ENCODE measurements at places on chromosomes 7 and 10.

DNA sequence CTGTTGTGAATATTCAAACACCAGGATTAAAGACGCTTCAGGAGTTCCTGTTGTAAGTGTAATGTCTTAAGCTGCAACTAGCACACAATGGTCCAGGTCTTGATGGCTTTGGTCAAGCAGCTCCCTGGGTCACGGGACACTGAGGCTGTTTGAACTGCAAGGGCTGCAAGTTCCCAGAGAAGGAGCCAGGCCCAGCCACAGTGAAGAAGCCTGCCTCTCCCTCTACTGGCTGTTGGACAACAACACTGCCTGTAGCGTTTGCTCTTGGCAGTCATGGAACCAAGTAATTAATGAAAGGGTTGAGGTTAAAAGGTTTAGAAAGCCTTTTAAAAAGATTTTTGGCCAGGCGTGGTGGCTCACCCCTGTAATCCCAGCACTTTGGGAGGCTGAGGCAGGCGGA lies 31.9 kb upstream of the GUSB start:
- DNase-seq = no peak

GRCh38 chr7:150379441-150380379 lies 580 bp downstream of the ZNF775 start:
- DNase-seq = no peak

DNA sequence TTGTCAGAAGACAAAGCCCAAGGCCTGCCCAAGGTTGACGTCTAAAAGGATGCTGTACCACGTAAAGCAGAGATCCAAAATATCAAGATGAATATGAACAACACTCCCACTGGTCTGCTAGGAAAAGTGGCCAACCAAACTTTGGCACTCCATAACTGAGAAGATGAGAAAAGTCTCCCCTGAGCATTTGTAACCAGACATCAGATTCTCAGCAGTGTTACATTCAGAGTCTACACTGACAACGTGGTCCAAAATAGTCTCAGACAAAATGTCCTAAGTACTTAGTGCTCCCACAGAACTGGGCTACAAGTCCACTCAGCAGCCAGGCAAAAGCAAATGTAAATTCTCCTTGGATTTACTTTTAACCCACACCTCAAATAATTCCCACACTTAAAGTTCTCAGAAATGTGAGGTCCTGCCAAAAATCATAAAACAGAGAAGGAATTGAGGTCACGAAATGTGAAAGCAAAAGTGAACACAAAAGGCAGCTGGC lies 185.1 kb upstream of the NOBOX start:
- no peak for DNase-seq

- DNase-seq = no peak
These were observed 79.5 kb downstream of the NEBL start for GRCh38 chr10:20817646-20818045.

- DNase-seq = no peak
These were observed 22.3 kb upstream of the ARHGAP22 start for GRCh38 chr10:48626986-48627731.

DNA sequence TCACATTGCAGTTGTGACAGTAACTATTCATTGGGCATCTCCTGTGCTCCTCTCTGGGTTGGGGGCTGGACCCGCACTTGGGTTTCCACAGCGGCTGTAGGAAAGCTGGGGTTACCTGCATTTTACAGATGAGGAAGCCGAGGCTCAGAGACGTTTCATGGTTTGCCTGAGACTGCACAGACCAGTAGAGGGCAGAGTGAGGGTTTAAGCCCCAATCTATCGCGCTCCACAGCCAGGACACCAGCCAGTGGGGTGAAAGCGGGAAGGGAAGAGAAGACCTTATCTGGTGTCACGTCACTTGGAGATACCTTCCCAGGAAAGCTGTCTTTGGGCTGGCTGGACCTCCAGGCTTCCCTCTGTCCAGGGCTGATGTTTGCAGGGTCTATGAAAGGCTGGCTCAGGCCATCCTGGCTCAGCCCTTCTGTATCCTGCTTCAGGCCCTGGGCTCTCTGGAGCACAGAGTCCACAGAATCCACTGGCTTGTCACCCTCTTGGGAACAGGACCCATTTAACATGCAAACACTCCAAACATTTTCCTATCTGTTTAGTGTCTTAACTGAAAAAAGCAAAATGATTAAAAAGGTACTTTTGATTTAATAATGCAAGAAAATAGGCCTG lies 167.7 kb downstream of the EMX2 start:
- DNase-seq = no peak

- peak; percentile 38 for DNase-seq
These were observed 48.3 kb upstream of the FAM171A1 start for GRCh38 chr10:15419279-15419874.

- no peak for DNase-seq
These were observed 244.1 kb downstream of the PTEN start for GRCh38 chr10:88107296-88108097.

DNA sequence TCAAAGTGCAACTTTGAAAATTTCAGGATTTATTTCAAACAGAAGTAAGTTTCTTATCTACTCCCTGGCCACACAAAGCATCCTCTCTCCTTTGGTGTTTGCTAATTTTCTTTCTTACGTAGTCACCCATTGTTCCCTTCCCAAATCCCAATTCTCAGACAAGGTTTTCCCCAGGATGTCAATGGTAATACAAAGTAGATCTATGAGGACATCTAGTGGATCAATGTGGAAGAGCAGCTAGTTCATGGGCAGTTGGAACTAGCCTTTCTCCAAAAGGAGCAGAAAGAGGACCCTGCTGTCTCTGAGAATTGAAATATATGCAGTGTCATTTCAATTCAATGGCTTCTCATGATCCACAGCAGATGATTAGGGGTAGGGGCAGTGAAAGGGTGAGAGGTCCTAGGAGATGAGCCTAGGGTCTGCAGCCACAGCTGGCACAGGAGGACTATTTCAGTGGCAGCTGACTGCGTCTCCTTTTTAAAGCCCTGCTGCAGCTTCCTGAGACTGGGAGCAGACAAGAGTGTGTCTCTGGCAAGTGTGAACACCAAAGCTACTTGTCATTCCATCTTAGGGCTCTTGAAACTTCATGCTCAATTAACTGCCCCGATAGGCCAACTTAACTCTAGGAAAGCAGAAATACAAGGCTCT lies 632.6 kb downstream of the KCNMA1 start:
- no peak for DNase-seq

DNA sequence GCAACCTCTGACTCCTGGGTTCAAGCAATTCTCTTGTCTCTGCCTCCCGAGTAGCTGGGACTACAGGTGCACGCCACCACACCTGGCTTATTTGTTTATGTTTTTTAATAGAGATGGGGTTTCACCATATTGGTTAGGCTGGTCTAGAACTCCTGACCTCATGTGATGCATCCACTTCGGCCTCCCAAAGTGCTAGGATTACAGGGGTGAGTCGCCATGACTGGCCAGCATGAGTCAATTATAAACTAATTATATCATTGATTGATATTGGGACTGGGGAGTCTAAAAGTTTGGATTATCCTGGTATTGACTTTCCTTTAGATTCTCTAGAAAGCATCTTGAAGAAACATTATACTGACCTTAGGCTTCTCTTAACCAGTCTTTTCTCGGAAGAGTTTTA lies 73.9 kb upstream of the CCNY start:
- no peak for DNase-seq

DNA sequence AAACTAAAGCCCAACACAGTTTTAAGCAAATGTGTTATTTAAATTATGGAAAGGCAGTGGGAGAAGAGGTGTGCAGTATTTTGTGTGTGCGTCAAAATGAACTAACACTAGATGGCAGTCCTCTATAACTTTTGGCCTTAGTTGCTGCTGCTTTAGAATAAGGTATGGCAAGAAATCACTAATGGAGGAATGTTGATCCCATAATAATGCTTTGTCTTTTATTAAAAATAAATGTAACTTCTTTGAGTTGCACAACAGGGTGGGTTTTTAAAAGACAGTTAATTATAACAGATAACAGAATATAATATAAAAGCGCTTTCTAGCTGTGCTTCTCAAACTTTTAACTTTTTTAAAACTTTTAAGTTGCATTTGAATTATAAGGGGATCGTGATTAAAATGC lies 56.4 kb downstream of the BBS9 start:
- peak; percentile 56 for DNase-seq

DNA sequence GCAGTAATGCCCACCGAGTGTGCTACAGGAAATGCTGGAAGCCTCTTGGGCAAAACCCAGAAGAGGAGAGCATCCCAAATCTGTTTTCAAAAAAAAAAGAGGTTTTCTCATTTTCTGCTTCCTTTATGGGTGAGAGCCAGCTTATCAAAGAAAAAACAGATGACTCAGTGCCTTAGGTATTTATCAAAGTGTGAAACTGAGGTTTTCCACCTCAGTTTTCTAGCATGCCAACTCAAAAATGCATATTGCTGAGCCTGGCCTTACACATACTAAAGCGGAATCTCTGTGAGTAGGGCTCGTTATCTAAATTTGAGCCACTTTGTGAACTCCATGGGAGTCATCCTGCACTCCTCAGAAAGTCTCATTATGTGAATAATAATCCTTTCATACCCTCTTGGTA lies 705.1 kb downstream of the SUGCT start:
- DNase-seq = no peak

- DNase-seq = no peak
These were observed 26.7 kb downstream of the TMEM273 start for GRCh38 chr10:49161411-49161997.

- no peak for DNase-seq
These were observed 15.0 kb downstream of the MTURN start for GRCh38 chr7:30149640-30150272.

- DNase-seq = peak; percentile 77
These were observed 24.9 kb downstream of the NRBF2 start for GRCh38 chr10:63157845-63158624.

Measured in CD4-positive, alpha-beta T cell treated with Interleukin-17A for 1 hour (primary cell).